ENCODE measurements at places on chromosomes 4 and X. TPM values are rescaled to one million over a fixed set of nuclear protein-coding genes. Genes with fewer than 3 reads are reported as not detected.

CXCL8 gene
- 17.8 TPM for total RNA-seq

CYSLTR1 gene
- not detected for total RNA-seq

NOP14 gene
- 28.6 TPM for total RNA-seq

RBM46 gene
- not detected for total RNA-seq

ELF2 gene
- 13.6 TPM for total RNA-seq

OPRPN gene
- not detected for total RNA-seq

GNRHR gene
- total RNA-seq = not detected

CFP gene
- 0.88 TPM for total RNA-seq

GAB1 gene
- total RNA-seq = 1.7 TPM

BLTP1 gene
- 8.2 TPM for total RNA-seq
